Colonic mucosa (tissue), 4 donors: ENCODE measurements at places on chromosomes 5 and 9.
A peak's percentile ranks its signal among the peaks of the same experiment; 100 is the strongest.

- no peak for DNase-seq
These were observed 24.0 kb downstream of the HNRNPK start for GRCh38 chr9:83956086-83956435.

GRCh38 chr5:120792477-120792876 is 328.4 kb downstream of the PRR16 start:
- DNase-seq, result no peak

- DNase-seq, result no peak
These were observed 50.7 kb downstream of the COL15A1 start for GRCh38 chr9:98994172-98995058.

GRCh38 chr5:147658293-147658932 is 124.1 kb downstream of the JAKMIP2 start:
- no peak for DNase-seq

- peak; percentile 74 for DNase-seq
These were observed 24.7 kb downstream of the WWC1 start for GRCh38 chr5:168316139-168316578.

DNA sequence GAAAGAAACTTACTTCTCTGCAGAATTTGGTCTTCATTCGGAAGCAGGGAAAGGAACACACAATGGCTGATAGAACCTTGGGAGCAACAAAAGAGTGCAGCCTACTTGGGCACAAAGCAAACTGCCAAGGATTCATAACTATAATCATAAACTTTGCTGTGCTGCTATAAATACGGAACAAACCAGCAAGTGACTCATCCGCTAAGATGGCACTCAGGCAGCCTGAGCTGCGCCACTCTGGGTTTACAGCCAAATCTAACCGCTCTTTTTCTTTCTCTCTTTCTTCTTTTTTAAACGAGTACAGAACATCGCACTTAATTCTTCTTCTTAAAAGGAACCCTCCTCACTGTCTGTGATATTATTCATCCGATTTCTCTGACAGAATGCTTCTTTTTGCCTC is 81.1 kb downstream of the PTPN3 start:
- peak; percentile 23 for DNase-seq

DNA sequence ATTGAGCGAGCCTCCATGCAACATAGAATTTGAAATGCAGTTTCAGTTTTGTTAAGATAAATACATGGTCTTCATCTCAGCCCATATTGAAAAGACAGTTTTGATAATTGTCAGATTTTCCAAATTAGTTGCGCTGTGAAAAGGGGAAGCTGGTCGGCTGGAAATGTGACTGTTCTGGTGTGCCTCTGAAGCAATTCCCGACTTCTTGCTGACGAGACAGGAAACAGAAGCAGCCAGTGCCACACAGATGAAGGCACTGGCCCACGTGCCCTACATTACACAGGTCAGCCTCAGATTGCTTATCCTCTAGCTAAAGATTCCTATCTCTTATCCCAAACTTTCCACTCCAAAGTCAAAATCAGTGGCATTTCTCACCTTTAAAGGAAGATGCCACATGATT is 214.1 kb upstream of the TLE4 start:
- DNase-seq, result no peak

GRCh38 chr9:81370650-81371049 is 318.7 kb downstream of the TLE1 start:
- DNase-seq, result no peak

DNA sequence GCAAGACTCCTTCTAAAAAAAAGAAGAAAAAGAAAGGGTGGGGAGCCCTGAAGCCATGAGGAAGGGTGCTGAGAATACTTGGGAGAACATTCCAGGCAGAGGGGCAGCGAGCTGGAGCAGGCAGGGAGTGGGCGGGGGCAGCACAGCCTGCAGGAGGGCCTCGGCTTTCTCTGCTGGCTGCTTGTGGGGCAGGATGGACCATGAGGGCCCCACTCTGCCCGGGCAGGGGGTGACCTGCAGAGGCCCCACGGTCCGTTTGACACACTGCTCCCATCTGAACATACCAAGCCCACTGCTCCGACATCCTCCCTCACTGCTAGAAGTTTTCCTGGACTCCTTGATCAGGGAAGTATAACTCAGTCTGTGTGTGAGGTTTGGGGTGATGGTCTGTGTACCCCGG is 11.7 kb upstream of the NUP214 start:
- DNase-seq, result no peak

- no peak for DNase-seq
These were observed 9.5 kb upstream of the GLDC start for GRCh38 chr9:6655036-6655435.

DNA sequence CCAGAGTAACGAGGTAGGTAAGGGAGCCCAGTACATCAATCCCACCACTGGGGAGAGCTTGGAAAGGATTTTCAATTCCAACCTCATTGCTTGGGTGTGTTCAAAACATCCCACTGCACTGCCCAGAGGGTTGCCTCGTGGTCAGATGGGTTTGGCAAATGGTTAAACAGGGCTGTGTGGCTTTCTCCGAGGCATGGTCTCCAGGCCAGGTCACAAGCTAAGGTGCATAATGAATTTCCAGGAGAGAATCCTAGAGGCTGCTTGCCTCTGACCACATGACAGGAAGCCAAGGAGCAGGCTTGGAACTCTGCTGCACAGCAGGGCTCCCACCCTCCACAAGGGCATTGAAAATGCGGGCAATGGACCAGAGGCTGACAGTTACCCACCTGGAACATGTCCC is 51.6 kb downstream of the DAP start:
- DNase-seq, result no peak

DNA sequence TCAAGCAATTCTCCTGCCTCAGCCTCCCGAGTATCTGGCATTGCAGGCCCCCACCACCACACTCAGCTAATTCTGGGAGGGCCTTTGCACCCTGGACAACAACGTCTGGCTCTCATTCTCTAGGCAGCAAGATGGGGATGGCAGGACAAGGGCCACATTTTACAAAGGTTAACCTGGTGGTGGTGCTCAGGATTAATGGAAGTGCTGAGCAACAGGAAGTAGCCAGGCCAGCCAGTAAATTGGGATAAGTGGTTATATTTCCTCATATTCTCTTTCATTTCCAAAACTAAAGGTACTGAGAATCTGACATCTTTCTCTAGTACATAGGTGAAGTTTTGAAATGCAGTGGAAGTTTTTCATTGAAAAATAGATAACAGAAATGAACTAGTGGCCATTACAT is 24.7 kb upstream of the ASPN start:
- no peak for DNase-seq

- DNase-seq, result no peak
These were observed 6.4 kb downstream of the SLC6A3 start for GRCh38 chr5:1438871-1439270.

- DNase-seq, result no peak
These were observed 74.2 kb upstream of the TUSC1 start for GRCh38 chr9:25752398-25752797.
